ENCODE measurements at places on chromosomes 12 and 14.
A peak's percentile ranks its signal among the peaks of the same experiment; 100 is the strongest.

DNA sequence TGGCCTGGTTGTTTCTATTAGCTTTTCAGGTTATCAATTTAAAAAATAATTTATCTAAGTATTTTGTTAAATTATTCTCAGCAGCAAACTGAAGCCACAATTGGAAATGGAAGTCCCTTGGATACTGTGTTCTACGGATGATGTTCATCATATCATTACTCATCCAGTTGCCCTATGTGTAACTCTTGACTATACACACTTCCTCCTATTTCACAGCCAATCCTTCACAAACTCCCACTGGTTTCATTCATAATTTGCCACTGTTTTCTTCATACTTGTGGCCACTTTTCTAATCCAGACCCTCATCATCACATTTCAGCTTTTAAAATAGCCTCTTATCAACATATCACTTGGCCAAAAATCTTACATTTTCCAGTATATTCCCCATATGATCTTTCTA lies 84.0 kb downstream of the CATSPERB start:
- no peak for DNase-seq

DNA sequence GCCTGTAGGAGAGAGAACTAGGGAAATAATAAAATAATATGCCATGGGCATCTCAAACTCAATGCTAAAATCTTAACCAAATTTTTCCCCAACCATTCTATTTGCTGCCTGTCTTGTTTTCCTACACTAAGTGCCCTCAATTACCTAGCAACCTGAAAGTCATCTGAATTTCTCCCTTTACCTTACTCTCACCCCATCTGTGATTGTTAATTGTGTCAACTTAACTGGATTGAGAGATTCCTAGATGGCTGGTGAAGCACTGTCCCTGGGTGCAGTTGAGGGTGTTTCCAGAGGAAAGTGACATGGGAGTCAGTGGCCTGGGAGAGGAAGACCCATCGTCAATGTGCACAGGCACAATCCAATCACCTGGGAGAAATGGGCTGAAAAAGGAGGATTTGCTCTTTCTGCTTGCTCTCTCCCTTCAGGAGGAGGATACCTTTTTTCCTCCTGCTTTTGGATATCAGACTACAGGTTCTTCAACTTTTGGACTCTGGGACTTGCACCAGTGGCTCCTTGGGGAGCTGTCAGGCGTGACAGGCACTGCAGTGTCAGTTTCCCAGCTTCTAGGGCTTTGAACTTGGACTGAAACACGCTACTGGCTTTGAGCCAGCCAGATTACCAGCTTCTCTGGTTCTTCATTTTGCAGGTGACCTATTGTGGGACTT lies 100.1 kb downstream of the PPP1R12A start:
- DNase-seq: no peak

GRCh38 chr12:128801879-128802391 lies 21.8 kb downstream of the SLC15A4 start:
- no peak for DNase-seq

DNA sequence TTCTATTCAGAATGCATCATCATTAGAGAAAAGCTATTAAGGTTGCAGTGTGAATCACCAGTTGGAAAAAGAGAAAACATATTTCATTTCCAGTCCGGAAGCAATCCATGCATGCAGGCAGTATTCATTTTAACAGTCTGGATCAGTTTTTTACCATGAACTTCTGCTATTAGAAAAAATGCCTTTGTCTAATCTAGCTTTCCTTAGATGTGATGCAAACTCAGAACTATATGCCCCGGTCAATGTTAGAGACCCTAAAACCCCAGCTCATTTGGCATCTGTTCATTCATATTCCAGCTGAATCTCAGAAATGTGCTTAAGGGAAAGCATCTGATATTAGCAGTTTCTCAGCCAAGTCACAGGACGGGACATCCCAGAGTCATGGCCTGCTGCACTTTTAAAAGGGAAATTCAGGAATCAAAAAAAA lies 8.5 kb downstream of the IRAK3 start:
- DNase-seq: no peak

DNA sequence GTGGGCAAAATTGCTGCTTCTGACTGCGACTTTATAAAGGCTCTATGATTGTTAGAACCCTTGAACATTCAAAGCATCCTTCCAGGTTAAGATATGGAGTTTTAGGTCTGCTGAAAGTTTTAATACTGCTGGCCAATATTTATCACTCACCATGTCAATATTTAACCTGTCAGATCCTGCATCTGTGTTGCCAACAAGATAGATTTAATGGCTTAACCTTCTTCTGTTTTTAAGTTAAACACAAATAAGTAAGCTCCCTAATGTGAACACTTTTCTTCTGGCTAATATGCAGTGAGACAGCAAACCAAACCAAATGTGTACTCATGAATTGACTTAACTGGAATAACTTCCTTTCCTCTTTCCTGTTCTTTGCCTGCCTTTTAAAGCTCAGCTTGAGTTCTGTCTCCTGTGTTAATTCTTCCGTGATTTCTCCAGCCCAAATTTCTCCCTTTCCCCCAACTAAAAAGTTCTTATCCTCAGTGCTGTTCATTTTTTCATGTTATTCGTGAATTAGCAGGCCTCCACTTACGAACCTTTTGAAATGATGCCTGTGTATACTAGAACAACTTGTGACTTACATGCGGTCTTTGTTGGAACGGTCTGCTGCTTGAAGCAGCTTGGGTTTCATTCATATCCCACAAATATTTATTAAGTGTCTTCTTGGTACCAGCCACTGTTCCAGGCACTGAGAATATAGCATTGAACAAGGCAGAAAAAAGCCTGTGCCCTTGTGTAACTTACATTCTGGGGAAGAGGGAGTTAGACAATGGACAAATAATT lies 9.1 kb downstream of the FBXW8 start:
- DNase-seq: no peak

DNA sequence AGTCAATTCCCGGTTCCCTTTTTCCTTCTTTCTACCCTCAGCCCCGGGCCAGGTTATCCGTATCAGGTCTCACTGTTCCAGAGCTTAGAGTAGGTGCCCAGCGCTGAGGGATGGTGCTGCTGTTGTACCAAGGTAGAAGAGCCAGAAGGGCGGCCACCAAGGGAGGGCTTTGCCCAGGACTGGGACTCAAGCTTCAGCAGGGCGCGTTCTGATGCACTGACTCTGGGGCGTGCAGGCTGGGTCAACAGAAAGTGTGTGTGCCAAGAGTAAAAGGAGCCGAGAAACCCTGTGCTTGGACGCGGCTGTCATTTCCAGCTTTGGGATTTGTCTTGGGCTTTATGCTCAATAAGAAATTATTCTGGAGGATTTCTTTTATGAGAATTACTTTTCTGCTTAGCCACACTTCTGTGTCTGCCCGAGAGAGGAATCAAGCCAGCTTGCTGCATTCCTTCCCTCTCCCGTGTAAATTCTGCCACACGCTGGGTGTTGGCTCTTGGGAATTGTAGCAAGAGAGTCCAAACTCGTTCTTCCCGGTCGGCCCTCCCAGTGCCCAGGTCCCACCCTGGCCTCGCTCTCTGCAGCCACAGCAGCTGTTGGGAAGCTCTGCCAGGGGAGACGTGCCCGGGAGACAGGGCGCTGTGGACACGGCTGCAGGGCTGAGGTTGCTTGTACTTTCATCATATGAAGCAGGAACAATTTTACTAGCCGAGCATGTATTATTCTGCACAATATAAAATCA lies 98.0 kb downstream of the FBXL14 start:
- no peak for DNase-seq

- peak; percentile 56 for DNase-seq
Observed at GRCh38 chr12:127083008-127083949, 1183.7 kb upstream of the TMEM132C start.

DNA sequence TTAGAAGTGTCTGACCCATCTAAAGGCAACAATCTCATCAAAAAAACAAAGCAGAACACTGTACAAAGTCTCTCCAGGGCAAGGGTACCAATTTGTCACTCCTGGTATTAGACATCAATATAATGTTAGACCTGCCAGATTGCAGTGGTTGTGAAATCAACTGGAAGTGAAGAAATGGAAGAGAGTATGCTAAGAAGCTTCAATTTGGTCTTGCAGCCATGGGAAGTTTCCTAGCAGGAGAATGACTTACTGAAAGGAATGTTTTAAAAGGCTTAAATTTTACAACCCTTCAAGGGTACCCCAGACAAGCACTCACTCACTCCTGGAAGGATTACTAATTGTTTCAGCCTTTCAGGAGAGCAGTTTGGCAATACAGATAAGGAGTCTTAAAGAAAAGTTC lies 18.9 kb downstream of the LLPH start:
- no peak for DNase-seq

Data from NCI-H1092 (cell line).